ENCODE measurements at places on chromosomes 3 and 15.

GRCh38 chr15:54660356-54660755, 536.4 kb downstream of the RSL24D1 start:
- no peak for DNase-seq

- no peak for DNase-seq
Observed at GRCh38 chr3:55910543-55910942, 423.4 kb upstream of the WNT5A start.

DNA sequence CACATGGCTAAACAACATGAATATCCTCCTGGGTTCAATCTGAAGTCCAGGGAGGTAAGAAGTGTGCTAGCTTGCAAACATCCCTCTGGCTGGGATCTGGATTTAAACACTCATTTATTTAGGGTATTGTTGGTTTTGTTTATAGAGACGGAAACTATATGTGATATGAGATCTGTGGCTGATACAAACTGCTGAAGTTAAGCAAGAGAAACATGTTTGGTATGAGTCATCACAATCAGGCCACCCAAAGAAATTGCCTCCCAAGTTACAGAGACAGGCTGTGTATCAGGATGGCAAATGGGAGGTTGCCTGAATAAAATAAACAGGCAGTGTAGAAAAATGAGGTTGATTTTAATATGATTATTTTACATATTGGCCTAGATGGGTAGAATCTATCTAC, 562.1 kb downstream of the IGSF11 start:
- DNase-seq, result no peak

- DNase-seq, result no peak
Observed at GRCh38 chr3:30760040-30760695, 134.3 kb downstream of the GADL1 start.

GRCh38 chr3:162168715-162169114, 672.1 kb downstream of the OTOL1 start:
- DNase-seq, result no peak

DNA sequence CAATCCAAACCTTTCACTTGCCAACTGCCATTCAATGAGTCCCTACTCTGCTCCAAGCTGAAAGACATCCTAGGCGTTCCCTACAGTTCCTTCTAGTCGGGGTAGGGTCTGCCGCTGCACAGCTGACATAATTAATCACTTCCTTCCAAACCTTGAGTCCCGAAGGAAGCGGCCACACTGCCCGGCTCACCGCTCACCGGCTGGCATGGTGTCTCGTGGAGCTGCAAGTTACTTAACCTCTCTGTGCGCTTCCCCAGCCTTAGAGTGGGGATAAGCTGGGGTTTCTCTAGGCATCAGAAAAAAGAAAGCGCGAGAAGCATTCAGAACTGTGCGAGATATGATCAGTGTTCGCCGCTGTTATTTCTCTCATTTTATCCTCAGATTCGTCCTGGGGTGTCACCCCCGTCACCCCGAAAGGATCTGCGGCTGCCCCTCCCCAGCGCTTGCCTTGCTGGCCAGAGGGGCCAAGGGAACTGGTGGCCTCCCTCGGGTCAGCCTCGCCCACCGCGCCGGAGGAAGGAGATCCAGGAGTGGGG, 748 bp downstream of the MRPS25 start:
- no peak for DNase-seq

- DNase-seq, result peak; percentile 74
Observed at GRCh38 chr15:74322558-74323180, 44.8 kb downstream of the CYP11A1 start.

- no peak for DNase-seq
Observed at GRCh38 chr15:89555768-89556167, 19.5 kb upstream of the TICRR start.

DNA sequence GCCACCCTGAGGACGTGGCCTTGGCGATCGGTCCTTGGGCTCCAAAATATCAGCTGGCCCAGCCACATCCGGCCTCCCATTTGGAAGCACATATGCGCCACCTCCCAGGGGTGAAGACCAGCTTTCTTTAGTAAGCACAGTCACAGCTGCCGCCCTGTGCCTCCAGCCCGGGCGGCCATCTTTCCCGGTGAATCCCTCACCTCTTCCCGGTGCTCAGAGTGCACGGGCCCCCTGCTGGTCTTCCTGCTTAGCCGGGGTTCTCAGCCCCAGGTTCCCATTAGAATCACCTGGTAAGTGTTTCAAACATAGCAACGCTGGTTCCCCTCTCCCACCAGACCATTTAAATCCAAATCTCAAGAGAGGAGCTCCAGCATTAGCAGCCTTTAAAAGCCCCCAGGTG, 232.2 kb downstream of the VPS13C start:
- no peak for DNase-seq

- no peak for DNase-seq
Observed at GRCh38 chr3:182303169-182303568, 490.1 kb upstream of the ATP11B start.

GRCh38 chr15:48653913-48654670, 8.6 kb upstream of the FBN1 start:
- no peak for DNase-seq

- DNase-seq, result peak; percentile 12
Observed at GRCh38 chr15:101175401-101175800, 76.4 kb downstream of the CHSY1 start.

DNA sequence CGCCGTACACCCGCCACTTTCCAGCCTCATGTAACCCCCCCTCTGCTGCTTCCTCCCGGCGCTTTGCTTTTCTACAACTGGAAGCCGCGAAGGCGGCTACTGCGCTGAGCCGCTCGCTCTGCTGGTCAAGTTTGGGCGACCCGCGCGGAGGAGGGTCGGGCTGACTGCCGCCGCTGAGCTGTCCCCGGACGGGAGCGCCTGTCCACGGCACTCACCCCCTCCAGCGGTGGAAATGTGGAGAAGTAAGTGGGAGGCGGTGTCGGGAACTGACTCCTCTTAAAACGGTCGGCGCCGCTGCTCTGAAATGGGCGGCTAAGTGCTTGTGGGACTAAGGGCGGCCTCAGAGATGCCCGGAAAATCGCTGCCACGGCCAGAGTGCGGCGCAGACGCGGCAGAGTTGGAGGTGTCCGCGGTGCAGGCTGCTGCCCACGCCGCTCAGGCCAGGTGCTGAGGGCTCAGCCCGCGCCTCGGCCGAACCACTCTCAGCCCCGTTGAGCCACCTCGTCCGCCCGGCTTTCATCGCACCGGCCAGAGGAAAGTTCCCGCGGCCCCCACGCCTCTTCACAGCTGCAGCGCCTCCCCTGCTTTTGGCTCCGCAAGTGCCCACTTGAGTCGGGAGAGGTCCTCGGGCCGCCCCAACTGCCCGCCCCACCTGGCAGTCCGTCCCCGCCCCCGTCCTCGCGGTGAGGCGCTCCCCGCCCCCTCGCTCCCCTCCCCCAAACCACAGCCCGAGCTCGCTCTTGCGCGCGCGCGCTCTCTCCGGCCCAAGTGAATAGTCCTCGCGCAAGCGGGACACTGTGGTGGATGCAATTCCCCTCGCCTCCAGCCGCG, at the start of gene EPHA6:
TSS of gene EPHA6 (plus strand) at position 775 of the 831 bp plus-strand sequence.
- peak; percentile 35 for DNase-seq

GRCh38 chr3:147730284-147730683, 321.1 kb downstream of the ZIC1 start:
- DNase-seq, result no peak

GRCh38 chr3:51384055-51384725, 901 bp upstream of the MANF start:
- DNase-seq, result no peak

GRCh38 chr3:14431917-14432834, 29.8 kb downstream of the SLC6A6 start:
- peak; percentile 91 for DNase-seq
